ENCODE measurements at places on chromosomes 12 and 14.

DNA sequence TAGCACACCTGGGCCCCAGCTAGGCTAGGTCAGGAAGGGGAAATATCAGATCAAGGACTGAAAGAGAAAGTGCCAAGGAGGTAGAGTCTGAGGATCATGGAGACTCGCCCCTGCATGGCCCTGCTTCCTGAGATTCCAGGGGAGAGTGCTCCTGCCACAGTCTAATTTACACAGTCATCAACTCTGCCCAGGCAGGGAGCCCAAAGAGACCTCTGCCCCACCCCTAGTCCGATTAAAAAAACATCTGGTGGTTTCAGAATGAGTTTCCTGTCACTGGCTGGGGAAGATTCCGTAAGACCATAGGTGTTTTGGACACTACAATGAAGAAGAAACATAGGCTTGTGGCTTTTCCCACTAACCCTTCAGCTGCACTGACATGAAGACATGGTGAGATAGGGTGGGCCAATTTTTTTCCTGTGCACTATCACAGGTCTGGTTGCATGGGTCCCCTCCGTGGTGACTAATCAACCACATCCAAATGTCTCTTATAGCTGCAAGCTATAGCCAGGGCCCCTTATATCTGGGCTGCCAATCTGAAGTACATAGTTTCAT is 31.5 kb upstream of the GZMB start:
- peak overlapping the region; percentile 73 for H3K4me3 ChIP-seq
- peaks cover 44% of the 10 kb centered on the region for H3K4me1 ChIP-seq
- H3K27ac ChIP-seq, result peak overlapping the region; percentile 23
- no peak for DNase-seq

GRCh38 chr12:12167847-12168246 is 97.1 kb downstream of the BCL2L14 start:
- H3K27ac ChIP-seq, result no peak overlapping the region
- H3K27me3 ChIP-seq, result peaks cover 52% of the 10 kb centered on the region
- H3K4me3 ChIP-seq, result no peak overlapping the region
- no peaks in the 10 kb centered on the region for H3K36me3 ChIP-seq
- DNase-seq, result no peak

GRCh38 chr14:103313704-103314103 is 20.3 kb upstream of the EIF5 start:
- DNase-seq, result no peak
- H3K27ac ChIP-seq, result no peak overlapping the region
- H3K4me1 ChIP-seq, result no peaks in the 10 kb centered on the region
- H3K36me3 ChIP-seq, result peaks cover 3% of the 10 kb centered on the region

DNA sequence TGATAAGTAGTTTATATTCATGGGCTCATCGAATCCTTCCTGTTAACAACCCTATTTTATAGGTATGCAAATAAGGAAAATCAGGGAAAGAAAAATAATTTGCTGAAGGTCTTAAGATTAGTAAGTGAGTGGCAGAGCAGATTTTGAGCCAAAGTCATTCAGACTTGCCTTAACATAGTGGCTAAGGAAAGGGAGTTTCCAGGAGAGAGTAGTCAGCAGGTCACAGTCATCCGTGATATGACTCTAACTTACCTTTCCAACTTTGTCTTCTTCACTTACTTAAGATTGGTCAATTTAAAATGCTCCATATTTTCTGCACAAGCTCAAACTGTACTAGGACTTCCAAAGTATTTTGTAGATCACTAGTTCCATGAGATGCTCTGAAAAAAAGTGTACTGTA is 46.6 kb downstream of the AKAP6 start:
- no peak overlapping the region for H3K4me3 ChIP-seq
- H3K27me3 ChIP-seq, result no peaks in the 10 kb centered on the region
- H3K36me3 ChIP-seq, result no peaks in the 10 kb centered on the region
- DNase-seq, result no peak

GRCh38 chr14:90354551-90355298 is 23.0 kb upstream of the NRDE2 start:
- no peak overlapping the region for H3K27ac ChIP-seq
- H3K4me1 ChIP-seq, result no peaks in the 10 kb centered on the region
- DNase-seq, result no peak
- peaks cover 10% of the 10 kb centered on the region for H3K27me3 ChIP-seq
- H3K36me3 ChIP-seq, result no peaks in the 10 kb centered on the region
- no peak overlapping the region for H3K4me3 ChIP-seq

- peaks cover 5% of the 10 kb centered on the region for H3K4me1 ChIP-seq
- H3K36me3 ChIP-seq, result peaks cover 15% of the 10 kb centered on the region
- no peak overlapping the region for H3K4me3 ChIP-seq
Observed at GRCh38 chr12:57803319-57803893, 15.1 kb downstream of the AVIL start.

DNA sequence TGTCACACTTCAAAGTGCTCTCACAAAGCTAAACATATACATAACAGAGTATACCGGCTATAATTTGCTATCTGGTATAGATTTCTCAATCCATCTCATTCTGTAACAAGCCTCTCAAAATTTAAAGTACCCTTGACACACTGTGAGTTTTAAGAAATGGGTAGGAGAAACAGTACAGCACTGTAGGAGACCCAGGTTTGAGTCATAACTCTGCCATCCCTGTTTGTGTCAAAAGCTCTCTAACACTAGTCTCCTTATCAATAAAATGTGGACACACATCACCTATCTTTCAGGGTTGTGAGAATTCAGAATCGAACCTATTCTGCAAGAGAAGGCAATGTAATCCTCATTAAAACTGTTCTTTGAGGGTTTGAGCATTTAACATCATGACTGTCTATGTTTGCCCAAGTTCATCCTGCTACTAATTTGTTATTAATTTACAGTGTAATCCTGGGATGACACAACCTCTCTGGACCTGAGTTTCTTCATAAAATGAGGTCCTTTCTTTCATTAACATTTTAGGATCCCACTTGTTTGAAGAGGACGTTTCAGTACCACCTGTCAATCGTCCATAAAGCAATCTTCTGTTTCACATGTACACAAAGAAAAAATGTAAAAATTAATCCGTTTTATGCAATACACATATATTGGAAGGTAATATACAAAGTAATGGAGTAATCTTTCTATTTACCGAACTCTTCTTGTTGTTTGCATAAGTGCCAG is 12.1 kb downstream of the SPTSSA start:
- H3K36me3 ChIP-seq, result peaks cover 6% of the 10 kb centered on the region
- DNase-seq, result no peak
- H3K27ac ChIP-seq, result no peak overlapping the region
- no peaks in the 10 kb centered on the region for H3K27me3 ChIP-seq
- H3K4me3 ChIP-seq, result no peak overlapping the region

GRCh38 chr14:20295067-20295466 is 10.7 kb downstream of the TTC5 start:
- no peak overlapping the region for H3K4me3 ChIP-seq
- DNase-seq, result no peak
- no peaks in the 10 kb centered on the region for H3K4me1 ChIP-seq

- peaks cover 91% of the 10 kb centered on the region for H3K27me3 ChIP-seq
- no peak for DNase-seq
- no peaks in the 10 kb centered on the region for H3K36me3 ChIP-seq
- no peaks in the 10 kb centered on the region for H3K4me1 ChIP-seq
- no peak overlapping the region for H3K27ac ChIP-seq
Observed at GRCh38 chr12:3231399-3231876, 154.3 kb downstream of the TSPAN9 start.

DNA sequence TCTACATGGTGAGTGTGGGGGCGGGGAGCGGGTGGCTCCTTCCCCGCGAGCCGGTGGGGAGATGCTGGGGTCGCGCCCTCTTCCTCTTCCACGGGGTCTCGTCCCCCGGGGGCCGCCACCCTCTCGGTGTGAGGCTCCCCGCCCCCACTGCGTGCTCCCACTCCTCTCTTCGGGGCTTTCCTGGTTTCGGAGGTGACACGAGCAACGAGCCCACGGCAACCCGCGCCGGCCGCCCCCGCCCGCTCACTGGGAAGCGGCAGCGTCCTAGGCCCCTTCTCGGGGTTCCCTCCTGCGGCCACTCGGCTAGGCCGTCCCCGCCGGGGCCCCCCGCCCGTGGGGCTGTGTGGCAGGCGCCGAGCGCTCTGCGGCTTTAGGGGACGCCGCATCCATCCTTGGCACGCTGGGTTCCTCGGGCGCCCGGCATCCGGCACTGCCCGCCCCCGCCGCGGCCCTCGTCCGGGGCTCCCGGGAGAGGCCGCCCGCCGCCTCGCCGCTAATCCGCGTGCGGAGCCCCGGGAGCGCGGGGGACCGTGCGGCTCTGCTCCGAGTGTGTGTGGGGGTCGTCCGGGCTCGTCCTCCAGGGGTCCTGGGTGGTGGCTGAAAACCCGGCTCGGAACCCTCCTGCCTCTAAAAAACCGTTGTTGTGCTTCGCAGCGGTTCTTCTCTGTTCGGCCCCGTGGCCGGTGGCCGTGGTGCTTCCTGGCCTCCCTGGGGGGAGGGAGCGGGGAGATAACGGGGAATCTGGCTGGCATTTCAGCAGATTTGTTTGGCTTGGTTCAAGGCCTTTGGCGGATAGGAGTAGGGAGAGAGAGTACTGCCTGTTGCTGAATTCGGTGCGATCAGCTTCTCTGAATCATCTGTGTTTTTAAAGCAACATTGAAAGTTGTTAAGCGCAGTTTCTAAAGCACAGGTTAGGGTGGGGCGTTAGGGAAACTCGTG is 1.0 kb downstream of the PCNX1 start:
- H3K27ac ChIP-seq, result peak overlapping the region; percentile 97
- H3K27me3 ChIP-seq, result no peaks in the 10 kb centered on the region
- peaks cover 12% of the 10 kb centered on the region for H3K36me3 ChIP-seq
- DNase-seq, result peak; percentile 60
- H3K4me1 ChIP-seq, result peaks cover 42% of the 10 kb centered on the region

DNA sequence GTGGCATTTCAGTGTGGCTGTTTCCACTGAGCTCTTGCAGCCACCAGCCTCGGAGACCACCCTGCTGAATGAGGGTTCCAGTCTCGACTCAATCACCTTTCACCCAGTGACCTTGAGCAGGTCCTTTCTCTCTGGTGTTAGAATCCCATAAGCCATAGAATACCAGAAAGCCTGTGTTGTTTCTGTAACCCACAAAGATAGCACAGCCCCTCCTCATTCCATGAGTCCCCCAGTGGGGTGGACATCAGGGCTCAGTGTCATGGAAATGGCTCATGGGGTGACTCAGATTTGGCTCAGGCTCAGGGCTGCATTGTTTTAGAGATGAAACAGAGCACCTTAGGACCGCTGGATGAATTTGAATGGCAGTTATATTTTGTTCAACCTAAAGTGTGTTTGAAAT is 171.5 kb downstream of the PTPN11 start:
- no peak for DNase-seq
- H3K27ac ChIP-seq, result no peak overlapping the region

DNA sequence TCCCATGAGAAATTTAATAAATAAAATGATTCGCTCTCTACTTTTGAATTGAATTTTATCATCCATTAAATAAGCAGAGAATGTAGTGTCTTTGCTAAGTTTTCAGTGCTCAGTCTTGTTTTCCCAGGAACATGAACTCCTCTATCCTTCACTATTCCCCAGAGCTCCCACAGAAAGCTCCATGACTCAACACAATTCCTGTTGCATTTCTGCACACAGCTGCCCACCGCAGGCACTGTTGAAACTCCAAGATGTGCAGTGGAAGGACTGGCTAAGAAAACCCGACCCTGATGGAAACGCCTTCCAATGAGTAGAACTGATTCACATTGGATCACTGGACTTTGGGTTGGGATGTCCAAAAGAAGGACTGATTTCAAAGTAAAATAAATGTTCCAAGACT is 202.4 kb upstream of the AMIGO2 start:
- peaks cover 5% of the 10 kb centered on the region for H3K4me1 ChIP-seq
- H3K4me3 ChIP-seq, result no peak overlapping the region
- DNase-seq, result no peak
- H3K27me3 ChIP-seq, result no peaks in the 10 kb centered on the region

- H3K27me3 ChIP-seq, result peaks cover 9% of the 10 kb centered on the region
- no peaks in the 10 kb centered on the region for H3K36me3 ChIP-seq
- H3K4me1 ChIP-seq, result no peaks in the 10 kb centered on the region
- H3K27ac ChIP-seq, result no peak overlapping the region
Observed at GRCh38 chr12:24928131-24928530, 20.8 kb downstream of the BCAT1 start.

DNA sequence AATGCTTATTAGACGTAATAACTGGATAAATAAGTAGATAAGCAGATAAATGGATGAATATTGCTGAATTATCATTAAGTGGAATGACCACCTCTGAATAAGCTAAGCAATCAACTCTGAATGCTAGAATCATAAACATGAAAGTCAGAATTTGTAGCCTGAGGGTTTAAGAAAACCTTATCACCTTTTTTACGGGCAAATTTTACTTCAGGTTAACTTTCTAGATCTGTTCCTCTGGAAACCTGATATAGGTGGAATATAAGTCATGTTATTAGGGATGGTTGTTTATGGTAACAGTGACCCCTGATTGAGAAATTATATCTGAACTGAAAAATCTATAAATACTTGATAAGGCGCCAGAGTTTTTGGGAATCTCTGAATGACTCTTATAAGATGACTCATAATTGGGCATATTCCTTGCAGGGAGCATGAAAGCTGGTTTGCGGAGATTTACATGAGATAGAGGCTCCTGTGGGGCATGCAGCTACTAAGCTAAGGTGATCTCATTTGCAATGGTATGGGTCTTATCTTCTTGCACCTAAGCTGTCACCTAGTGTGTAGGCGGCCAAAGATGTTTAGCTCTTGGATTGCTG is 12.1 kb downstream of the SPX start:
- no peaks in the 10 kb centered on the region for H3K36me3 ChIP-seq
- no peak overlapping the region for H3K27ac ChIP-seq
- no peak for DNase-seq
- H3K4me1 ChIP-seq, result no peaks in the 10 kb centered on the region
- peaks cover 6% of the 10 kb centered on the region for H3K27me3 ChIP-seq

DNA sequence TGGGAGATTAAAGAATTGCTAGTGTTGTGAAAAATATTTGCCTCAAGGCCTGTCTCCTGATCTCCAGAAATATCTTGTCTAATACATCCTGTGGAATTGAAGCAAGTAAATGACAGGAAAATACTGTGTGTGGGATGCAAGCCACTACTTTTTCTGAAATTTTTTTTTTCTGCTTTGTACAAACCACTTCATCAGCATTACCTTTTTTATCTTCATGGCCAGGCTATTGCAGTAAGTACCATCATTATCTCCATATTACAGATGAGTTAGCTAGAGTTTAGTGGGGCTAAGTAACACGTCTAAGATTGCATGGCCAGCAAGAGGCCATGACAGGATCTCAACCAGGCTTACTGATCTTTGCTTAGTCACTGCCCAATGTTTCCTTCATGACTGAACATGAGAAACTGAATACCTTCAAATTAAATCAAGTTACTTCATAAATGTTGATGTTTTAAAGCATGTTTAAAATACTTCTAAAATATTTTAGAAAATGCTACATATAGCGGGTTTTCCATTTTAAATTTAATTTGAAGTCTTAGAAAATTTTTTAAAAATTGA is 273.7 kb downstream of the SLC6A15 start:
- no peak overlapping the region for H3K4me3 ChIP-seq
- H3K27me3 ChIP-seq, result no peaks in the 10 kb centered on the region
- no peak for DNase-seq
- no peaks in the 10 kb centered on the region for H3K36me3 ChIP-seq
- no peak overlapping the region for H3K27ac ChIP-seq
- no peaks in the 10 kb centered on the region for H3K4me1 ChIP-seq
